AG04450 (cell line): ENCODE measurements at places on chromosomes 4 and X. TPM values are rescaled to one million over a fixed set of nuclear protein-coding genes. Genes with fewer than 3 reads are reported as not detected.

The ANXA10 gene
- 0.33 and 0.60 TPM in 2 replicates for polyA plus RNA-seq

The F8A3 gene
- 3.9 and 6.5 TPM in 2 replicates for polyA plus RNA-seq

The MED12 gene
- 12.7 and 19.7 TPM in 2 replicates for polyA plus RNA-seq

The SCML2 gene
- polyA plus RNA-seq: 1.1 and 1.7 TPM in 2 replicates

The IL2 gene
- polyA plus RNA-seq: not detected in 2 replicates

The RAI2 gene
- not detected in 2 replicates for polyA plus RNA-seq

The IL2RG gene
- not detected in 2 replicates for polyA plus RNA-seq

The KLF8 gene
- polyA plus RNA-seq: 0.04 and 0.05 TPM in 2 replicates

The ARR3 gene
- not detected in 2 replicates for polyA plus RNA-seq

The GPR119 gene
- not detected in 2 replicates for polyA plus RNA-seq

The CT45A1 gene
- not detected in 2 replicates for polyA plus RNA-seq

The CACNA1F gene
- not detected in 2 replicates for polyA plus RNA-seq

DNA sequence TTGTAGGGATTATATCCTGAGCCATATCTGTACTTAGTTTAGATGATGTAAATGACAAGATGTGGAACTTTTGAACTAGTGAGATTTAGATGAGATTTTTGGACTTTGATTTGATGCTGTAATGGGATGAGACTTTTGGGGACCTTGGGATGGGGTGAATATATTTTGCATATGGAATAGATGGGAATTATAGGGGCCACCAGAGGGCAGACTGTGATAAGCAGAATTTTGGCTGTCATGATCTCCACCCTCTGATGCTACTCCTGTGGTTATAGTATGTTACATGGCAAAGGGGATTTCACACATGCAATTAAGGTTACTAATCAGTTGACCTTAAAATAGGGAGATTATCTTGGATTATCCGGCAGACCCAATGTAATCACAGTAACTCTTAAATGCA is 214.0 kb upstream of the NHS start:
- no peak for DNase-seq

- no peak for DNase-seq
Measured at GRCh38 chr4:127355743-127356142, 277.0 kb upstream of the INTU start.

GRCh38 chr4:12844141-12844540 is 640.0 kb downstream of the RAB28 start:
- no peak for DNase-seq

DNA sequence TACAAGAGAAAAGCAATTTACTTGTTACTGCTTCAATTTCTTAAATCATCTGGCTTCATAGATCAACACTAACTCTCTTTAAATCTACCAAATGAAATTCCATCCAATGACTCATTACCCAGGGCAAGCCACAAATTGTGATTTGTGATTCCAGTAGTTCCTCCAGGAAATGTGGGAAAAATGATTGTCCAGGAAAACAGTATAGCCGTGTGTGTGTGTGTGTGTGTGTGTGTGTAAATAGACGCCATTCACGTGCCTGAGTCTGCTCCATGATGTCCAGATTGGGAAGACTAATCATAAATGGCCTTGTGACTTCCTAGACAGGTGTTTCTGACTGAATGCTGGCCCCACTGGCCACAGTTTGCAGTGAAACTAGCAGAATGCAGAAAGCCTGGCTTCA is 121.3 kb downstream of the HS6ST2 start:
- no peak for DNase-seq

DNA sequence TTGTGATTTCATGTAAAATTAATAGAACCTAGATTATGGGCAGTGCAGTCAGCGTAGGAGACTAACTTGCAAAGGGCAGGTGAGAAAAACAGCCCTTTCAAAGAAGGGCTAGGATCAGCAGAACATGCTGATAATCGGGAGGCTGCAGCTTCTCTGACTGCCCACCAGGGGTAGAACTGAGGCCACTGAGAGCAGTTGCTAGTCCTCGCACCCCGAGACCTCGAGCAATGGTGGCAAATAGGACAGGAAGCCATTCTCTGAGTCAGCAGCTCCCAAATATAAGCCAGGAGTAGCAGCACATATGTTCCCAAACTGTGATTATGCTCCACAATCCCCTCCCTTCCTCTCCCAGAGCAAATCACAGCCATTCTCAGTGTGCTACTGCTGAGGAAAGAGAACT is 186.5 kb downstream of the MSL3 start:
- DNase-seq: no peak

GRCh38 chr4:41142376-41143310 is 71.7 kb downstream of the APBB2 start:
- no peak for DNase-seq

DNA sequence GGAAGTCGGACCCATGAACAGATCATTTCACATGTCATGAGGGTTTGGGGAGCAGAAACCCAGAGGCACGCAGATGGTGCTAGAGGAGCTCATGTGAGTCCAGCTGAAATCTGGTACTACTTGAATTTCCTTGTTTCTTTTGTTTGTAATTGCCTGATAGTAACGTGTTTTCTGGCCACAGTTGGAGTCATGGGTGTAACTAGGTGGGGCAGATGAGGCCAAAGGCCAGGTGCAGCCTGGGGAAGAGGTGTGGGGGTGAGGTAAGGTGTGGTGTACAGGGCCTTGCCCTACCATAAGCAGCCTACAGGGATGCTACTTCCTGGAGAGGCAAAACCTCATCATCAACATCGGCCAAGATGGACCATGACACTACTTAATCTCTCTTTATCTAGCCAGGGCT is 271.4 kb downstream of the PTTG2 start:
- DNase-seq: no peak

DNA sequence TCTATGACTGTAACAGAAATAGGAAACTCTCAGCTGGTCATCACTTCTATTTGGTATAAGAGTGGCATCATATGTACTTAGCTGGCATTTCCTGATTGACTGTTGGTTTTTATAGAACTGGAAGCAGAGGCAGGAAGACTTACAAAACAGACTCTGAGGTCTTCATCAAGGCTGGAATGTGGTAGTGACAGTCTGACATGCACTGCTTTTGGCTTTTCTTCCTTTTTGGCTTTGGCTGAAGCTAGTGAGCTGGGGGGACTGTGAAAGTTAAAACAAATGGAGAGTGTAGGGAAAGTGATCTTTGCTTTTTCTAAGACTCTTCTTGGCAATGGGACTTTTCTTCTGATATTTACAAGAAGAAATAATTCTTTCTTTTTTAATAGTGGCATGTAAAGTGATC is 121.1 kb upstream of the SLC4A4 start:
- DNase-seq: no peak

- peak; percentile 26 for DNase-seq
Measured at GRCh38 chr4:55184600-55185523, 59.5 kb upstream of the KDR start.

DNA sequence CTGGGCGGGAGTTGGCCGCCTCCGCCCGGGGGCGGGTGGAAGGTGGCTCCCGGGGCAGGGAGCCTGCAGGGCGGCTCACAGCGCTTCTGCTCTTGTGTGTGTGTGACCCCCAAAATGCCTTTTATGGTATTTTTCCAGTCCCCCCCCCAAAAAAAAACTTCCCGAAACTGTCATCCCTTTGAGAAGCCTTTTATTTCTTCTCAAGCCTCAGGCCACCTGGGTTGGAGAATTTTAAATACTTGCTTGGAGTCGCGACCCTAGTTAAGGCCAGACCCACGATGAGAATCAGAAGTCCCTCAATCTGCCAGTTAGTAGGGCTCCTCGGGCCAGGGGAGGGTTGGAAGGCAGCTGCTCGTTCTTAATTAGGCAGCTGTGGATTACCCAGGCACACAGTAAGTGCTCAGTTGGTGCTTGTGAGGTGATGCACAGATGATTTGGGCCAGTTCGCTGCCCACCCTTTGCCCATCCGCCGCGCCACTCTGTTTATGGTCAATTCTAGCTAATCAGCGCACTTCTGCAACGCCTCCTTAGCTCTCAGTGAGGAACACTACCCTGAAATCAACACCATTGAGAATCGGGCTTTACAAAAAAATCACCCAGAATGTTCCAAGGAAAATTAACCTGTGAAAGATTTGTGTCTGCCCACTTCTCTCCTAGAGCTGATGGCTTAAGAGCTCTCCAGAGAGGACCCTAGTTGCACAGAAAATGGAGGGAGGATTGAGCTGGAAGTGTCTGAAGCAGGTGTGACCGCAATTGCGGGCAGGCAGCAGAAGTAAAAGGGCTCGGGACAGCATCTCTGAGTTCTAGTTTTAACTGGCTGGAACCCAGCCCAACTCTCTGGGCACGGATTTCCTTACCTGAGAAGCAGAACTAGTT is 648 bp upstream of the SCD5 start:
- no peak for DNase-seq

- no peak for DNase-seq
Measured at GRCh38 chr4:63505714-63506460, 903.4 kb downstream of the TECRL start.

GRCh38 chr4:126568652-126569570 is 1063.8 kb upstream of the INTU start:
- no peak for DNase-seq

GRCh38 chr4:153258750-153259149 is 54.5 kb downstream of the TRIM2 start:
- no peak for DNase-seq

DNA sequence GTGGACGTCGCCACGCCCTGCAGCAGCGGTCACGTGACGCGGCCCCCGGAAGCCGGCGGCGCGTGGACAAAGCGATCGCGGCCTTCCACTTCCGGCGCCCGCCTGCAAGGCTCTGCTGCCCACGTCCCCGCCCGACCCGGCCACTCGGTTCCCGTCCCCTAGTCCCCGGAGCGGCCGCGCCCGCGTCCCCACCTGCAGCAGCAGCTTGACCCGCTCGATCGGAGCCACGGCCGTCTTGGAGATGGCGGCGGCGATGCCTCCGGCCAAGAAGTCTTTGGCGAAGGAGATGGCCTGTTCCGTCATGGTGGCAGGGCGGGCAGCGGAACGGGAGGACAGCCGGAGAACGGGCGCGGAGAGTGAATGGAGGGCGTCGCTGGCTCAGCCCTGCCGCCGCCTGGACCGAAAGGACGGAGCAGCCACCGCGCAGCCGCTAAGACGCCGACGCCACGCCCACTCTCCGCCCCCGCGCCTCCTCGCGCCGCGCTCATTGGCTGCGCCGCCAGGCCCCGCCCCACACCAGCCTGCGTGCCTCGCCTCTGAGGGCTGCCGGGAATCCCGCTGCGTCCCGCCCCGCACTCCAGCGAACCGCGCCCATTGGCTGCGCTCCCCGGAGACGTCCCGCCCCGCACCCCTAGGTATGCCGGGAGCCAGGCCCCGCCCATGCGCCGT is at the start of gene SLC25A6:
Gene SLC25A6 (minus strand): TSS at position 407 of the 669 bp plus-strand sequence. CDS start 104 bp downstream, at position 303.
- peak; percentile 92 for DNase-seq

GRCh38 chrX:18973527-18974192 is 10.3 kb downstream of the PHKA2 start:
- no peak for DNase-seq

DNA sequence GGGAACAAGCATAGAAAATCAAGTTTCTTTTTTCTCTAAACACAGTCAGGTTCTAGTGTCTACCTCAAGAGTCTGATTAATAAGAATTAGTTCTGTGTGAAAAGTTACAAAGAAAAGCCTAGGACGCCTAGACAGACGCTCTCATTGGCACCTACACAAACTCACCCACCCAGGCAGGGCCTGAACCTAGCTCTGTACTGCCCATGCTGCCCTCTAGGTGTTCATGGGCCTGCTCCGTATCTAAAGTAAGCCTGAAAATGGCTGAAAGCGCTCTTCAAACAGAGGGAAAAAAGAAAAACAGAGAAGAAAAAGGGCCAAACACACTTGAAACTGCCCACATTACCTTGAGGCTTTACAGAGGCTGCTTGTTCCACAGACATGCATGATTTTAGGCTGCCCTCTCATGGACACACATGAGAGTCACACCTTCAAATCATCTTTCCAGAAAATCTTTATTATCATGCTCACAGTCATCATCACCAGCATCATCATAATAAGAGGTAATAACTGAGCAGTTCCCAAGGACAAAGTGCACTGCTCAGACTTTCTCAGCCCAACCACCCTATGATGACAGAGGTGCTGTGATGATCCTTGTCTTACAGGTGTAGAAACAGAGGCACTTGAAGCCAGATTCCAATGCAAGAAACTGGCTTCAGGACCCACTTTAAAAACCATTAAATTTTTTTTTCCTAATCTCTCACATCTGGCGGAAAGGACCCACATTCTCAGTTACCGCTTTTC is 49.6 kb downstream of the MAP7D2 start:
- DNase-seq: peak; percentile 20

DNA sequence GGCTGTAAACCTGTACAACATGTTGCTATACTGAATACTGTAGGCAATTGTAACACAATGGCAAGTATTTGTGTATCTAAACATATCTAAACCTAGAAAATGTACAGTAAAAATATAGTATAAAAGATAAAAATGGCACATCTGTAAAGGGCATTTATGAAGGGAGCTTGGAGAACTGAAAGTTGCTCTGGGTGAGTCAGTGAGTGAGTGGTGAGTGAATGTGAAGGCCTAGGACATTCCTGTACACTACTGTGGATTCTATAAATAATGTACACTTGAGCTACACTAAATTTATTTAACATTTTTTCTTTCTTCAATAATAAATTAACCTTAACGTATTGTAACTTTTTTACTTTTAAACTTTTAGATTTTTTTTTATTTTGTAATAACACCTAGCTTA is 5.0 kb upstream of the SHROOM4 start:
- no peak for DNase-seq

DNA sequence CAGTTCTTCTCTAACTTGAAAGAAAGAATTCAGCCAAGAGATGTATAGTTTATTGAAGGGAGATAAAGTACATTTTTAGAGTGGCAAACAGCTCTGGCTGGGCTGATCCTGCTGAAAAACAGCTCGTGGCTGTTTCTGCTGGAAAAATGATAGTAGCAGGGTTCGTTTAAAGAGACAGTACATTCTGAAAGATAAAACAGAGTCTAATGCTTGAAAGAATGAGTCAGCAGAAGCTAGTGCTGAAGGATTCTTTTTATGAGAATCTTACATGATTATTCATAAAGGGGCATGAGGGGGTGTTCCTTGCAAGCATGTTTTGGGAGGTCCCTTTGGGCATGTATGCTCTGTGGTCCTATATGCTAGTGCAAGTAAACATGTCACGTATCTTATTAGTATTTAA is 790.0 kb downstream of the PCDH18 start:
- DNase-seq: no peak

GRCh38 chrX:12494400-12495138 is 296.6 kb upstream of the PRPS2 start:
- DNase-seq: no peak

DNA sequence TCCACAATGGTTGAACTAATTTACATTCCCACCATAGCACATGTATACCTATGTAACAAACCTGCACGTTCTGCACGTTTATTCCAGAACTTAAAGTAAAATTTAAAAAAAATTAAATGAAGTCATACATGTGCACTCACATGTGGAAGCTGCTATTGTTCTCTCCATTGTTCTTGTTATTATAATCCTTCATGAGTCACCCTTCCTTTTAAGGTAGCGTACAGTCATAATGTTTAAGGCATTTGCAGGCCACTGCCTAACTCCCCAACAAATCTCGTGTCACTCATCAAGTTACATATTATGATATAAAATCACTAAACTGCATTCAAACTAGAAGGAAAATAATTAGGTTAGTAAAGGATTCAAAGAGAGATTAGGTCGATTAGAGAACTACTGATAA is 63.6 kb downstream of the SLC7A11 start:
- no peak for DNase-seq
